Thyroid gland (tissue), 4 donors: ENCODE measurements at places on chromosomes 2 and 18. TPM values are rescaled to one million over a fixed set of nuclear protein-coding genes. Genes with fewer than 3 reads are reported as not detected.
A peak's percentile ranks its signal among the peaks of the same experiment; 100 is the strongest.

- peaks cover 9% of the 10 kb centered on the region for H3K4me1 ChIP-seq
- no peaks in the 10 kb centered on the region for H3K27me3 ChIP-seq
- H3K4me3 ChIP-seq: no peak overlapping the region
- H3K27ac ChIP-seq: peak overlapping the region; percentile 76
- peaks cover 14% of the 10 kb centered on the region for H3K36me3 ChIP-seq
- DNase-seq: peak; percentile 33
Measured at GRCh38 chr2:9378433-9379390, 44.6 kb downstream of the ITGB1BP1 start.

DNA sequence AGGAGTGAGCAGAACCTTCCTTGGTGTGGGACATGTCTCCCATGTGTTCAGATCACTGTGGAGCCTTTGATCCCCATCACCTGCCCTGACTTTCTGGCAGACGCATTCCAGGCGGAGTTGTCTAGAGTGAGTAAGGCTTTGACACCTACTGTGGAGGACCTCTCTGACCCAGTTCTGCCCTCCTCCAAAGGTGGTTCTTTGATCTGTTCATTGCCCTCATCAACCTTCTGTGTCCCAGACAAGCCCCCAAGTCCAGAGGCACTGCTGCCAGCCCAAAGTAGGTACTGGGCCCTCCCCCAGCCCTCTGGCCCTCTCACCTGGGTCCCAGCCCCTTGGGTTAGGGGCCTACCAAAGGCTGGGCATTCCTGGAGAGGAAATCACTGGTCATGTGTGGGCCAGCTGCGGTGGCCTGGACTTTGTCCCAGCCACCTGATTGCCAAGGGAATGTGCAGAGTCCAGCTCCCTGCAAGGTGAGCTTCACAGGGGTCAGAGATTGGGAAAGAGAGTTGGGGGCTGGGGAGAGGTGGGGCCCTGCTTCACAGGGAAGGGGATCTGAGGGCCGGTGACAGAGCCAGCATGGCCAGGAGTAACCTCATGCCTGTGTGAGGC, 12.1 kb upstream of the FAHD2A start:
- H3K27me3 ChIP-seq: no peaks in the 10 kb centered on the region
- H3K36me3 ChIP-seq: no peaks in the 10 kb centered on the region
- H3K4me1 ChIP-seq: peaks cover 19% of the 10 kb centered on the region
- no peak for DNase-seq

The ACKR3 gene
- 63.3 TPM for total RNA-seq

- no peak overlapping the region for H3K4me3 ChIP-seq
- H3K27ac ChIP-seq: no peak overlapping the region
- no peak for DNase-seq
Measured at GRCh38 chr18:42743373-42744138, 371.9 kb downstream of the RIT2 start.
